ENCODE measurements at places on chromosomes 1 and 21.

- DNase-seq, result no peak
Observed at GRCh38 chr1:229129301-229130027, 141.4 kb upstream of the RAB4A start.

DNA sequence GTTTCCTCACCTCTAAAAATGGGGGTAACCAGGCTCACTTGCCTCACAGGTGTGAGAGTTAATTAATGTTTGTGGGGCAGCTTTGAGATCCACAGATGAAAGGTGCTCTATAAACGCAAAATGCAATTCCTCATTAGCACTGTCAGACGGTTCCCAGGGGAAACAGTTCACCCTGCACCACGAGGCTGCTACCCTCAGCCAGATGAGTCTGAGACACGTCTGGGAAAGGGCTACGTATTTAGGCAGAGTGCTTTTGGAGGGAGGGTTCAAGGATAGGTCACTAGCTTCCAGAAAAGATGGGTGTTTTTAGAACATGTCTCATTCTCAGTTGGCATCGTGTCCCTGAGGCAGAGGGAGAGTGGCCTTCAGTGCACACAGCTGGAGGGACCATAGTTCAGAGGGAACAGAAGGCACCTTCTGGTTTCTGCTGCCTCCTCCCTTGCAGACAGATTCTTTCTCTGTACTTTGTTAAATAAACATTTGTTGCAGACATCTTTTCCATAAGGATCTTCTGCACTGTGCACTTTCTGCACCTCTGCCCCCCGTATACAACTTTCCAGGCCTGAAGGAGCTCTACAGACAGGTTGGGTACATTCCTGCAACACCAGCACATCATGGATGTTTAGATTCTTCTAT lies 139.9 kb downstream of the CLIC6 start:
- DNase-seq, result no peak

GRCh38 chr1:89951766-89952604 lies 42.9 kb upstream of the ZNF326 start:
- no peak for DNase-seq

GRCh38 chr1:184745110-184745509 lies 9.5 kb downstream of the EDEM3 start:
- DNase-seq, result no peak

- DNase-seq, result no peak
Observed at GRCh38 chr1:13922466-13923110, 222.6 kb downstream of the PRDM2 start.

DNA sequence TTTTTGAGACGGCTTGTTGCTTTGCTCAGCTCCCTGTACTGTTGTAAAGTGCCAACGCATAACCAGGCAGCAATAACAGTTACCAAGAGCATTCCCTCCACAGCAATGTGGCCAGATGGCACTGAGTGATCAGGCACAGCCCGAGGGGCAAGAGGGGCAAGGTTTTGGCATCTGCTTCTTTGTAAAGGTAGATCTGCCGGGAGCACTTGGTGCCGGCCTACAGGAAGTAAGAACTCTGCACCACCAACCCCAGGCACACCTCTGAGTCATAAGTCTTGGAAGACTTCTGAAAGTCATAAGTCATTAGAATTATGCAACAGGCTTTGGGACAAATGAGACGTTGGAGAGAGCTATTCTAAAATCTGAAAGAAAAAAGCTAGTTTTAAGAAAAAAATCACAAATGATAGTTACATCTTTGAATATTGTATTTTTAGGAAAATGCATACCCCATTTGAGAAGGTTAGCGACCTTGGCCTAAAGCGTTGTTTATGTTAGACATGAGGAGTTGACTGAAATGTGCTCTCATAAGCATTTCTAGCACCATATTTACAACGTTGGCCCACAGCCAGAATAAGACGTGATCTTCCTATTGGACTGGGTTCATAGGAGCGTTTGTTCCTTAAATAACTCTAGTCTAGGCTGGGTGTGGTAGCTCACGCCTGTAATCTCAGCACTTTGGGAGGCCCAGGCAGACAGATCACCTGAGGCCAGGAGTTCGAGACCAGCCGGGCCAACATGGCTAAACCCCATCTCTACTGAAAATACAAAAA lies 37.7 kb upstream of the MAP10 start:
- no peak for DNase-seq

All from amygdala (tissue), 56 donors.